Adrenal gland (tissue), 19 donors: ENCODE measurements at places on chromosomes 7 and 10.

DNA sequence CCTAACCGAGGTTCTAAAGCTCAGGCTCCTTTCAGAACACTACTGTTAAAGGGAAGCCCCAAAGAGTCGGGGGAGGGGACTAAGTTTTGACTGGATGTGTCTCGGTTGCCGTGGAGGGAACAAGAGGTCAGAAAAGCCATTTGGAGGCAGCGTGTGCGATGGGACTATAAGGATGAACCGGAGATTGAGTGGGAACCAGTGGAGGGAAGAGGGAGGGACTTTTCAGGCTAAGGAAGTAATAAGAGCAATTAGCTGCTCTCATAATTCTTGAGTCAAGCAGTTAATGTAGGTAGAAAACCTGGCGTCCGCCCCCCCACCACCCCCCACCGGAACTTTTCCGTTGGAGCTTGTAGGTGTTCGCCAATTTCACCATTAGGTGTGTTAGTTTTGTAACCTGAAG lies 491 bp upstream of the AKAP9 start:
- DNase-seq = peak; percentile 40

DNA sequence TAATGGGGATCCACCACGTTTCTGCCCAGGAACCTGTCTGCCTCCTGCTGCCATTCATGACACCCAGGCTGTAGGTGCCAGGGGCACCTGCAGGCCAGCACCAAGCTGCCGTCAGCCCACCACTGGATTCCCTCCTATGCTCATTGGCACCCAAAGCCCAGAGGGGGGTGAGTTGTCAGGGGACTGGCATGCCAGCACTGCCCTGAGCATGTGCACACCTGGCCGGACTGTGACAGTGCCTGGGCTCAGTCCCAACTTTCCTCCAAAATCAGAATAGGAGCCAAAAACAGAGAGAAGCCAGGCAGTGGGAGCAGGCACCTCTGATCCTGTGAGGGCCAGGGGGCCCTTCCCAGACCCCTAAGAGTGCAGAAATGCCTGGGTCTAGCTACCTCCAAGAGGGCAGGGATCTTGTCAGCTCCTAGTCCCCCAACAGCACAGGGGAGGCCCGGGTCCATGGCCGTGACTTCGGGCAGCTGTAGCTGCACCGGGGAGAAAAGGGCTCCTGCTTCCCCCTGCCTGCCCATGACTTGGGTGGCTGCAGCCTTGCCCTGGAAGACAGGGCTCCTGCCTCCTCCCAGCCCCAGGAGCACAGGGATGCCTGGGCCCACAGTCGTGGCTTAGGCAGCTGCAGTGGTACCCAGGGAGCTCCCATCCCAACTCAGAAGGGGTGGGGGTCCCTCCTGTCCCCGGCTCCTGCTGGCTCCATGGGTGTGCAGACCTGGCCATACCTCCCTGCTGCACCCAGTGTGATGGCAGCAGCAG lies 249.8 kb upstream of the DKK1 start:
- DNase-seq = no peak

- DNase-seq = no peak
Observed at GRCh38 chr10:69474742-69475432, 23.6 kb downstream of the TSPAN15 start.

- no peak for DNase-seq
Observed at GRCh38 chr7:132240821-132241422, 335.3 kb downstream of the PLXNA4 start.

DNA sequence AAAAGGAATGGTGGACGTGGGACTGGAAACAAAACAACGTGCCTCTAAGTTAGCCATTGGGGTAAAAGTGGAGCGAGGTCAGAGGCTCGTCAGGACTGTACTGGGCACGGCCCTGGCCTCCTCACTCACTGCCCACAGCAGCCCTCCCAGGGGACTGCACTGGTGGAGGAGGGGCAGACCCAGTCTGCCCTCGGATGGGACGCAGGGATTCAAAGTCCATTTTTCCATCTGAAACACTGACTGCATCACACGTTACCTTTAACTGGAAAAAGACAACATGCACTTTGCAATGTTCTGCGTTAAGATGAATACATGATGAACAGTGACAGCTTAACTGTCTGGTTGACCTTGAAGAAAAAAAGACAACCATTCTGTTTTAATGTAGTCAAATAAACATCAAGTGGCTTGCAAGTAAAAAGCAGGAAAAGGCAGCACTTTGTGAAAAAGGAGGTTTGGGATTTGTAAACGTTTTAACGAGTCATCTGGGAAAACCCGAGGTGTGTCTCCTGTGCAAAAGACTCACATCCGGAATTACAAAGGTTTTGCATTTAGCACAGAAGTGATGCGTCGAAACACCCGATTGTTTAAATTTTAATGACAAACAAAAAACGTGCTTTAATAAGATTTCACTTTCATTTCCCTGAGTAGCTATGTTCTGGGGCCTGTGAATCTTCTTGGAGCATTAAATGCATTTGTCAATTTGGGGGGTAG lies 18.8 kb downstream of the KLF6 start:
- DNase-seq = no peak

- DNase-seq = no peak
Observed at GRCh38 chr7:135924302-135924701, 52.9 kb downstream of the MTPN start.

DNA sequence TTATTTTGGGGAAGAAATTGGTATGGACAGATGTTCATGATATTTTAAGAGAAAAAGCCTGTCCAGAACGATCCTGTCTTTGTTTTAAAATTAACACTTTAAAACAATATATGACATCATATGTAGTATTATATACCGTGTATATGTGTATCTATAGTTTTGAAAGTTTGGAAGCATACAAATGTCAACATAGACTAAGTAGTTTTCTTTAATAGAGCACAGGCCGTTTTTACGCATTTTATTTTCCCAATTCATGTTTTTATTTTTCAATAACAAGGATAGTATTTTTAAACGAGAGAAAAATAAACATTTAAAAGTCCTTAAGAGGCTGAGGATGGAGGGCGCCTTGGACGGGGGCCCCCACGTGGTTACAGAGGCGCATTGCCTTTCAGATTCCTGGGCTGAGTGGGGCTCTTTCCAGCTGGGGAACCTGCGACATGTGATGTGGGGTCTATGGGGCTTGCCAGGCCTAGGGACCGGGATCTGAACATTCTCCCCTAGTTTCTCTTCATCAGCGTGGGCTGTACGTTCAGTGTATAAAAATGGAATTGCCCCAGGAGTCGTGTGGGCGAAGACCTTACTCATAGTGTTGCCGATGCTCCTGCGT lies 127.8 kb upstream of the ZNF746 start:
- DNase-seq = peak; percentile 33

DNA sequence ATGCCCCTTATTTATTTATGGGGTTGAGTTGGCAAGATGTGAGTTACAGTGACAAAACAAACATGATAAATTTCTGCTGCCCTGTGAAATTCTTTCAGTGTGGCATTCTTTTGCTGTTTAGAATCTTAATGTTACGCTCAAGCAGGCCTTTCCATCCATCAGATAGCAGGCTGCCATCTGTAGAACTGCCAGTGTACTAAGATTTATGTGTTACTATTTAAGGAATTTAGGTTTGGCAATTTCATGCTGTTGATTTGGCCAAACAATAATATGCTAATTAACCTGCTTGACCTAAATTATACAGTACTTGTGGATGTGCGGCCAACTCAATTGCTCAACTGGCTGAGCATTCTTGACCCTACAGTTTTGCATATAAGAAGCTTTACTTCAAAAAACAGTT lies 477.7 kb upstream of the TPK1 start:
- no peak for DNase-seq

DNA sequence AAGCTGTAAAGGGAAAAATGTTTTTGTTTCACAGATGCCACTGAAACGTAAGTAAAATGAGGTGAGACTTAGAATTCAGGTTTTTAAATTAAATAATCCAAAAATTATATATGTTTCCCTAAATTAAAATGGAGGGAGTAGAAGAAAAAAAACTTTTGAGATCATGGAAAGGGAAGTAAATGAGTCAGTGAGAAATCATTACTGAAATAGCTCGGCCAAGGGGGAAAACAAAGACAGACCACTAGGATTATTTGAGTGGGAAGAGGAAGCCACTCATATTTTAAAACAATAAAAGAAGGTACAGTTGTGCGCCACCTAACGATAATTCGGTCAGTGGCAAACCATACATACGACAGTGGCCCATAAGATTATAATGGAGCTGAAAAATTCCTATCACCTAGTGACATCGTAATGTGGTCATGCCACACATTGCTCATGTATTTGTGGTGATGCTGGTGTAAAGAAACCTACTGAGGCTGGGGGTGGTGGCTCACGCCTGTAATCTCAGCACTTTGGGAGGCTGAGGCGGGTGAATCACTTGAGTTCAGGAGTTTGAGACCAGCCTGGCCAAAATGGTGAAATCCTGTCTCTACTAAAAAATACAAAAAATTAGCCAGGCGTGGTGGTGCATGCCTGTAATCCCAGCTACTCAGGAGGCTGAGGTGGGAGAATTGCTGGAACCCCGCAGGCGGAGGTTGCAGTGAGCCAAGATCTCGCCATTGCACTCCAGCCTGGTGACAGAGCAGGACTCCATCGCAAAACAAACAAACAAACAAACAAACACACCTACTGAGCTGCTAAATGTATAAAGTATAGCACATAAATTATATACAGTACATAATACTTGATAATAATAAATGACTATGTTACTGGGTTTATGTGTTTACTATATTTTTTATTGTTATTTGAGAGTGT lies 64.7 kb downstream of the MKX start:
- DNase-seq = no peak

- no peak for DNase-seq
Observed at GRCh38 chr10:23692736-23693135, 253.9 kb downstream of the OTUD1 start.

DNA sequence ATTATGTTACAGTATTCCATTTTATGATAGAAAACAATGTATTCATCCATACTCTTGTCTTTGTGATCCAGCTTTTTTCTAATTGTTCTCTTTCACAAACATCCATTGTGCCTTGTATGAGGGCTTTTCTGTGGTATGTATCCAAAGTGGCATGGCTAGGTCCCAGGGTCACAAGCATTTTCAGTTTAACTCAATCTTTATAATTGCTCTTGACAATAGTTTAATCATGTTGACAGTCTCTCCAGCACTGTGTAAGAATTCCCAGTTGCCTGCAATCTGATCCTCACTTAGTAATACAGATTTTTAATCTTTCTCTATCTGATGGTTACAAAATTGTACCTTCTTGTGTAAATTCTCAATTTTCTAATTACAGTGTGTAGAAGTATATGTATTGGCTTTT lies 533.4 kb downstream of the NEBL start:
- no peak for DNase-seq

GRCh38 chr10:115706488-115707076 lies 566.4 kb downstream of the GFRA1 start:
- no peak for DNase-seq

DNA sequence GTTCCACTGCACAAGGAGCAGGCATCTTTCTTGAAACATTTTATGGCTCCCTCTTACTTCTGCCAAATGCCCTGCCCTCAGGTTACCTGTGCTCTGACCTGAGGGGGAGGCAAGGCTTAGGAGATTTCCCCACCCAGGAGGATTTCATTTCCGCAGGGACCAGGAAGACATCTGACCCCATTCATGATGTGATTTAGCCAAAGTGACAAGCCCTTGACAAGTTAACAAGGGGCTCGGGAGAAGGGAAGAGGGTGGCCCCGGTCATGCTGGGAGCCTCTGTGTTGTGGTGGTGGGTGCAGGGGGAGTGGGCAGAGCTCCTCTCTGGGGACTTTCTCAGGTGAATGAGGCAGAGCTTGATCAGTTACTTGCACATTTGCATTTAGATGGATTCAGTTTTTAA lies 18.9 kb downstream of the GIMAP5 start:
- no peak for DNase-seq

- DNase-seq = no peak
Observed at GRCh38 chr7:20050241-20050966, 166.8 kb downstream of the MACC1 start.

DNA sequence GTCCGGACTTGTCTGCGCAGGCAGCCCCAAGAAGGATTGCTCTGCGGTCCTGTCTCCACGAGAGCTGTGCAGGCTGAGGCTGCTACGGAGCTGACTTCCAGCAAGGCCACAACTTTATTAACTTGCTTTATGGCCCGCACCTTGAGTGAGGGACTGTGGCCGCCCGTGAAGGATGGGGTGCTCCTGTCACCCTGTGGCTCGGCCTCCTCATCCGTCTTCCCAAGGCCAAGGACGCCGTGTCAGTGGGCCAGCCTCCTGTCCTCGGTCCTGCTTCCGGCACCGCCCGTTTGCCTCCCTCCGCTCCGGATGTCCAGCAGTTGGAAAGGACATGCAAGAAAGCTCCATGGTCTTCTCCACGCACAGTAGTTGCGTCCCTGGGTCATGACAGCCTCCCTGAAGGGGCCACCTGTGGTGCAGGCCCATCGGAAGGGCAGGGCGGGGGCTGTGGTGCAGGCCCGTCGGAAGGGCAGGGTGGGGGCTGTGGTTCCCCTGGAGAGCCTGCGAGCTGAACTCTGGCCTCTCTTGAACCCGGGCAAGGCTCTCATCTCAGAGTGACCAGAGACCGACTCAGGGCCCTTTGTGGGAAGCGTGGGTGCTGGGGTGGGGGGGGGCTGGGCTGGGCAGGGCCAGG lies 87.1 kb downstream of the NKX6-2 start:
- no peak for DNase-seq

GRCh38 chr7:25073451-25073850 lies 51.6 kb downstream of the CYCS start:
- peak; percentile 35 for DNase-seq
